ENCODE measurements at places on chromosomes 12 and 14.

DNA sequence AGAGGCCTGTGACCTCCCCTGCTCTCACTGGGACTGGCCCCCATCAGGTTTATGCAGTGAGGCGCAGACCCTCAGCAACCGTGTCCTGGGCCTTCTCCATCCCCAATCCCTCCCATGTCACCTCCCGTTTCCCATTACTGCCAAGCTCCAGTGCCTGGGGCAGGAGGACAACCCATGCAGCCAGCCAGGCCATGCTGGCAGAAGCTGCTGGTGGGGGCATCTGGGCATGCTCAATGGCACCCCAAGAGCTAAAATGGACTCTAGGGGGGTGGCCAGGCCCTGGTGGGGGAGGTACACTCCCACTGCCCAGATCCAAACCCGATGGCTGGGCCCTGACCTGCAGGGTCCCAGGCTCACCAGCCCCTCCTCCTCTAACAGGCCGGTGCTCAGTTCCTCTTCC is 20.5 kb upstream of the GPR132 start:
- no peak for DNase-seq

DNA sequence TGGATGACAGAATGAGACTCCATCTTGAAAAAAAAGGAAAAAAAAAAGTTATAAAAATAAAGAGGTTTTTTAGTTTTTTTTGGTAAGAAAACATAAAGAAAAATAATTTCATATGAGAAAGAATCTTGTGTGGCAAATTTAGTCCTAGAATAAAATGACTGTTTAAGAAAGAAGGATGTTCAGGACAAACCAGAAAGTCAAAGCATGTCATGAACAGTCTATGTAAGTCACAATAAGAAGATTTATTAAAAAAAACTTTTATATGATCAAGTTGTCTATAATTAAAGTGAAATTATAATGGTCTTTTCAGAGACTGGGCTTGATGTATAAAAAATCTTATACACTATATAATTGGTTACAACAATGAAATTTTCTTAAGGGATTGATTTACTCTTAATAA is 68.1 kb upstream of the HECTD1 start:
- no peak for DNase-seq

DNA sequence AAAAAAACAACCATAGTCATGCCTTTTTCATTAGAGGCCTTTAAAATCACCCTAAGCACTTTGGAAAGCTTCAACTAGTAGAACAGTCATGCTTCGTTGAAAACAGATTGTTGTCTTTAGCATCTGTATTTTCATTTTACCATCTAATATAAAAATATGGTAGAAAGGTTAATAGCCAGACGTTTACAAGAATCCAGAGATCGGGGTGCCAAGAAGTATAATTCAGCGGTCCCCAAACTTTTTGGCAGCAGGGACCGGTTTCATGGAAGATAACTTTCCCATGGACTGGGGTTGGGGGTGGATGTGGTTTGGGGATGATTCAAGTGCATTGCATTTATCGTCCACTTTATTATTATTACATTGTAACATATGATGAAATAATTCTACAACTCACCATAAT is 138.4 kb downstream of the GLT1D1 start:
- no peak for DNase-seq

- DNase-seq, result no peak
These were observed 375.0 kb downstream of the DPF3 start for GRCh38 chr14:72518809-72519377.

GRCh38 chr14:55580470-55581341 is 699 bp downstream of the KTN1 start:
- no peak for DNase-seq

DNA sequence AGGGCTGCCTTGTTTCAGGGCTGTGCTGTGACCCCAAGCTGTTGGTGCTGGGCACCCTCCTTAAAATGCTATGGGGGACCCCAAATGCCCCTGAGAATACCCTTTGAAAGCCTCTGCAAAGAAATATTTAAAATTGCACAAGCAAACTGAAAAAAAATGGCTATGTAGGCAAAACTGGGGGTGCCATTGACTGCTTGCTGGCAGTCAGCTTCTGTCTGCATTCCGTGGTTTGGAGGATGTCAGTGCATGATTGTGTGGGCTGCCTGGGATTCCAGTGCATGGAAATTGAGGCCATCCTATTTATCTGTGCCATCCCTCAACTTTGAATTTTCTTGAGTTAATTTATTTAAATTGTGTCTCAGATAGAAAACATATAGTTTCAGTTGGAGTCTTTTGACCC is 113.7 kb upstream of the RTL1 start:
- no peak for DNase-seq

- DNase-seq, result no peak
These were observed 324.4 kb upstream of the KITLG start for GRCh38 chr12:88904705-88905104.
